ENCODE measurements at places on chromosomes 2 and 18. TPM values are rescaled to one million over a fixed set of nuclear protein-coding genes. Genes with fewer than 3 reads are reported as not detected.

- DNase-seq, result no peak
These were observed 18.2 kb downstream of the AOX1 start for GRCh38 chr2:200603972-200604371.

GRCh38 chr2:48105848-48106247 lies 199.6 kb upstream of the FBXO11 start:
- DNase-seq, result no peak

The PSMD1 gene
- total RNA-seq, result 149 TPM

The SEPTIN10 gene
- total RNA-seq, result 57.5 TPM

The BOLA3 gene
- total RNA-seq, result 63.3 TPM

- no peak for DNase-seq
These were observed 105.5 kb upstream of the CELF4 start for GRCh38 chr18:37671119-37671518.

- no peak for DNase-seq
These were observed 33.2 kb downstream of the VIL1 start for GRCh38 chr2:218452079-218452478.

The MYOM1 gene
- total RNA-seq, result 0.55 TPM

The NUP35 gene
- 38.4 TPM for total RNA-seq

The RAPH1 gene
- total RNA-seq, result 9.0 TPM

The SPEG gene
- 25.3 TPM for total RNA-seq

The MEP1B gene
- total RNA-seq, result not detected

The ADAM17 gene
- total RNA-seq, result 21.2 TPM

DNA sequence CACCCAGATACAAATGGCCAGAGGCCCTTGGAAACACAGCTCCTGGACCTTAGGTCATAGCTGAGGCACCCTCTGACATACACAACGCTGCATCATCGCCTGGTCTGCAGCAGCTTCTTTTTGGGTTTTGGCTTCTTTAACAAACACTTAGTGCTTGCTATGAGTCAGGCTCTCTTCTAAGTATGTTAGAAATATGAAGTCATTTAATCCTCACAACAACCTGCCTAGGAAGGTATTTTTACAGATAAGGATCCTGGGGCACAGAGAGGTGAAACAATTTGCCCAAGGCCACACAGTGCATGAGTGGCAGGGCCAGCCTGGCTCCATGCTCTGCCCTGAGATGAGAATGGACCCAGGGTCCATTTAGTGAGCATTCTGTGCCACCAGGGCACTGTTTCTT lies 96.6 kb downstream of the TMEM17 start:
- no peak for DNase-seq

GRCh38 chr2:226973816-226974215 lies 138.0 kb downstream of the RHBDD1 start:
- DNase-seq, result no peak

DNA sequence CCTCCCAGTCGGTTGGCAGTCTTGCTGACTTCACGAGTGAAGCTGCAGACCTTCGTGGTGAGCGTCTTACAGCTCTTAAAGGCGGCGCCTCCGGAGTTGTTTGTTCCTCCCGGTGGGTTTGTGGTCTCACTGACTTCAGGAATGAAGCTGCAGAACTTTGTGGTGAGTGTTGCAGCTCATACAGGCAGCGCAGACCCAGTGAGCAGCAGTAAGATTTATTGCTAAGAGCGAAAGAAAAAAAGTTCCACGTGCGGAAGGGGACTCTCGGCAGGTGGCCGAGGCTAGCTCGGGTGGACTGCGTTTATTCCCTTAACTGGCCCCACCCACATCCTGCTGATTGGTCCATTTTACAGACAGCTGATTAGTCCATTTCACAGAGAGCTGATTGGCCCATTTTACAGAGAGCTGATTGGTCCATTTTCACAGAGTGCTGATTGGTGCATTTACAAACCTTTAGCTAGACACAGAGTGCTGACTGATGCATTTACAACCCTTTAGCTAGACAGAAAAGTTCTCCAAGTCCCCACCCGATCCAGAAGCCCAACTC lies 240.3 kb downstream of the LRATD1 start:
- no peak for DNase-seq

The ASB18 gene
- not detected for total RNA-seq

The TDRD15 gene
- total RNA-seq, result not detected

DNA sequence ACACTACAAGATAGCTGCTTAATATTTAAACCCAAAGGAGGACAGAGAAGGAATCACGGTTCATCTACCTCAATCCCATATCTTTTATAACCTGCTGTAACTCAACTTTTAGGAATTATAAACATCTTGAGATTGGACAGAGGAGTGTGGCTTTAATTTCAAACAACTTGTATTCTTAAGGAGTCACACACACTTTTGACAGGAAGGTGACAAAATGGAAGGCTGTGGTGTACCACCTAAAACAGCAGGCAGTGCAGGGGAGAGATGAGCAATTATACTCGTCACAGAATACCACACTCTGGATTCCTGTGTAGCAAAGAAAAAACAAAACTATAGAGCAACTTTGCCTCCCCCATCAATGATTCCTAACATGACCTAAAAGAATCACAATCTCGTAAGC lies 194.8 kb downstream of the ZEB2 start:
- DNase-seq, result no peak

- peak; percentile 47 for DNase-seq
These were observed 29.0 kb upstream of the PTPN4 start for GRCh38 chr2:119730671-119731177.
